ENCODE measurements at places on chromosomes 3 and 15.

DNA sequence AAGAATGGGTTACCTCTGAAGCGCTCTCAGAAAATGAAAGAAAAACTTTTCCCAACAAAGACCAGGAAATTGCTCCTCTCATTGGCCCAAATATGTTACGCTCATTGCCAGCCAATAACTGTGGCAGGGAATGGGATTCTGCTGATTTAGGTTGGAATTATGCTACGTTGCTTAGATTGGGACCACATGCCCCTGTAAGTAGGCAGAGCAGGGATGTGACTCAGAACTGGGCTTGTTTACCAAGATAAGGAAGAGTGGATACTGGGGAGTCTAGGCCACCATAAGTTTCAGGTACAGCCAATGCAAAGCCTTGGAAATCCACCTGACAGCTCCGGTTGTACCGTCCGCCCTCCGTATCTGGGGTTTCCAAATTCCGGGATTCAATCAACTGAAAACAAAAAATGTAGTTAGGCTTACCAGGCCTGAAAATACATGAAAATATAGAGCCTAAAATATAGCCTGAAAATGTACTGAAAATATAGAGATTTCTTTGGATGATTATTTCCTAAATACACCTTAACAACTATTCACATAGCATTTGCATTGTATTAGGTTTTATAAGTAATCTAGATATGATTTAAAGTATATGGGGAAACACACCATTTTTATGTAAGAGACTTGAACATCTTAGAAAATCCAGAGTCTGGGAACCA, 1.5 kb upstream of the TCF12 start:
- no peak for DNase-seq

GRCh38 chr3:43641306-43642114, 19.7 kb upstream of the ANO10 start:
- no peak for DNase-seq

DNA sequence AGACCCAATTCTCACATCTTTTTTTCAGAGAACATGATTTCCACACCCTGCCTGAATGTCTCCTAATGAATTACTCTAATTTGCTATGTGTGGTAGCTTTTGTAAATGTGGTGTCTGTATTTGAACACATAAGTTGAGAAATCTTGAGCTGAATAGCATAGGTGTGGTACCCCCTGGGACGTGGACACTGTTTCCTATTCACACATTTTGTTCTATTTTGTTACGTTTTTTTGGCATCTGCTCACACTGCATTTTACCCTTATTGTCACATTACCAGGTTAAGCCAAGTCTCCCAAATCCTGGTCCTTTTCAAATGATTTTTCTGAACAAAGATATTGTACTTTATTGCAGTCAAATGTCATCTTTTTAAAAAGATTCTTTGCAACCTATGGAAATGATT, 6.8 kb upstream of the MAPK6 start:
- DNase-seq: no peak

- DNase-seq: peak; percentile 87
Observed at GRCh38 chr15:40102897-40103858, 5.5 kb downstream of the BMF start.

DNA sequence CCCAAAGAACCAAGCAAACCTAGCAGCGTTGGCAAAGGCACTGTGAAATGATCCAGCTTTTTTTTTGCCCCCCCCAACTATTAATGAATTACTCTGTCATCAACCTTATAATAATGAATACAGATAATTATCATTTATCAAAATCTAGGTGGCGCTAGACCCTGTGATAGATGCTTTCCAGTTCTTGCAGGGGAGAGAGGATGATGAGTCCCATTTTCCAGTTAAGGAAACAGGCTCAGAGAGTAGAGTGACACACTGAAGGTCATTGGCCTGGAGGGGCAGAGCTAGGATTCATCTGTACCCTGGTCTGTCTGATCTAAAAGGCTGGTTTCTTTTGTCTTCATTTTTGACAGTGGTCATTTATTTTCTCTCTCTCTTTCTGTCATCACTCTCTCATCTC, 5.0 kb downstream of the ACOX2 start:
- no peak for DNase-seq

DNA sequence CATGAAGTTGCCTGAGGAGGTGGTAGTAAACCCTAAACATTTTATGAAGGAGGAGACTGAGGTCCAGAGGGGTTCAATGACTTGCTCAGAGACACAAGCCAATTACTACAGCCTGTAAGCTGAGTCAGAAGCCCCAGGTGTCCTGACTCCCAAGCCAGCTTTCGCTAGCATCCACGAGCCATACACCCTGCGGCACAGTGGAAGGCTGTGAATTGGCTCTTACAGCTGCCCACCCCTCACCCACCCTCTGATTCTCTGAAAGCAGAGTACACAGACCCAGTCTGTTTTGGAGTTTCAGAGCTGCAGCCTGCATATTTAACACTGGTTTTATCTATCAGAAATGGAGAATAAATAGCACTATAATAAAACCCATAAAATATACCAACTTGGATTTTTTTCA, 253.4 kb downstream of the IGSF11 start:
- no peak for DNase-seq

DNA sequence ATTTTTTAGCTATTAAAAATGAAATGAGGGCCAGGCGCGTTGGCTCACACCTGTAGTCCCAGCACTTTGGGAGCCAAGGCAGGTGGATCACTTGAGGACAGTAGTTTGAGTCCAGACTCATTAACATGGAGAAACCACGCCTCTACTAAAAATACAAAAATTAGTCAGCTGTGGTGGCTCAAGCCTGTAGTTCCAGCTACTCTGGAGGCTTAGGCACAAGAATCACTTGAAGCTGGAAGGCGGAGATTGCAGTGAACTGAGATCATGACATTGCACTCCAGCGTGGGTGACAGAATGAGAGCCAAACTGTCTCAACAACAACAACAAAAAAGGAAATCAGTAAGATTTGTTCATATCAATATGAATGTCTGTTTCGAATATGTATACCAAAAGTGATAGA, 517.1 kb downstream of the ROBO1 start:
- no peak for DNase-seq

GRCh38 chr3:14461748-14462324, 59.4 kb downstream of the SLC6A6 start:
- DNase-seq: no peak

DNA sequence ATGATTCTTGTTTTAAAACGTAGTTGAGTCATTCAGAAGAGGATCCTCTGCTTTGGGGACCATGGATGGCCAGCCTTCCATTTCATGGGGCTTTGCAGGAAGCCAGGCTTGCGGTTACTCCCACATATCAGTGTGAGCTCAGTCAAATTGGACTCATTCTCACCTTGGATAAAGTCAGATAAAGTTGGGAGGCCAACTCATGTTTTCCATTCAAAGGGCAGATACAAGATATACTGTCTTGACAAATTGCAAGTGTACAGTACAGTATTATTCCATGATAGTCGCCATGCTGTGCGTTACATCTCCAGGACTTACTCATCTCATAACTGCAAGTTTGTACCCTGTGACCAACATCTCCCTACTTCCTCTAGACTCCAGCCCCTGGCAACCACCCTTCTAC, 25.5 kb upstream of the B3GNT5 start:
- DNase-seq: no peak

DNA sequence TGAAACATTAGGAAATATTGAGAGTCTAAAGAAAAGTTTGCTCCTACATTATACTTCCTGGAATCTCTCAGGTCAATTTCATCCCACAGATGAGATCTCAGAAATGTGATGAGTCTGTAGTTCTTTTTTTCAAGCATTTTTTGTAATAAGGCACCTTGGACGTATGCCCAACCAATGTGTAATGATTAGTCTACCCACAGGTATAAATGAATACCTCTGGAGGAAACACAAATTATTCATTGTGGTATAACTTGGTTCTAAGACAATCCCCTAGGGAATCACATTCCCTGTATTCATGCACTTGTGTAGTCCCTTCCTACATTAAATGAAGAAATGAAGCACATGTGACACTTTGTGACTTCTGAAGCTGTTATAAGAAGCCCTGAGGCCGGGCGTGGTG, 596.2 kb upstream of the UBE2E2 start:
- DNase-seq: no peak

DNA sequence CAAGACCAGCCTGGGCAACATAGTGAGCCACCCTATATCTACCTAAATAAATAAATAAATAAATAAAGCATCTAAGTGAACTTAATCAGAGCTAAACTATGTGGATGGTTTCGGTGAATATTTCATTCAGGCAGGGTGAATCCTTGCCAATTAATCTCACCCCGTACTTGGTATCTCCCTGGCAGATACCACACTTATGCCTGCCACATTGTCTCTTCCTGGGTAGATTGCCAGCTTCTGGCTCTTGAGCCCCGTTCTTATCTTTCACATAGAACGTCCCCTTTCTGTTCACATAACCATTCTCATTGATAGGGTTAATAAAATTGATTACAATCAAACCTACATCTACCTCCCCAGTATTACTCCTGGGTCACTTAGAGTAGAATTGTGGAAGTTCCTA, 7.0 kb downstream of the SNAP23 start:
- DNase-seq: no peak

DNA sequence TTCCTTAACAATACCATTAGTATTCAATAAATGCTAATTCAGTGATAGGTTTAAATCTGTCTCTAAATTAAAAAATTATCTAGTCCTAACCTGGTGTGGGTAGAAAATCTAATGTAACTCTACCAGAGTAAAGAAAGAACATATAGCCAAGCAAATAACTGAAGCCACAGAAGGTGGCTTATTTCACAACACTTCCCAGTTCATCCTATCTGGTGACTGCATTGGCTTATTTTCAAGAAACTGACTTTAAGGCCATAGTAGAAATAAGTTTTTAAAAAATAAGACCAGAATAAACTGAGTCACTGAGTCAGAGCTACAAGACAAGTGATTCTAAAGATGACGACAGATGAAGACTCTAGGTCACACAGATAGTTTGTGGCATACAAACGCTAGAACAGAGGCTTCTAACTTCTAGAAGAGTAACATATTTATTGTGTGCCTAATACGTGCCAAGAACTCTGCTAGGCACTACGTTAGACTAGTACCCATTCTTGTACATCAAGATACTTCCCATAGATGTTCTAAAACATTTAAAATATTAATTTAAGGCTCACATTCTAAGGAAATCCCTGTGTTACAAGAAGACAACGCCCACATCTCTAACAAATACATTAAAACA, 25.9 kb downstream of the TMCC1 start:
- no peak for DNase-seq

- DNase-seq: no peak
Observed at GRCh38 chr3:8576841-8577571, 67.6 kb downstream of the SSUH2 start.

- no peak for DNase-seq
Observed at GRCh38 chr15:71364117-71364584, 248.9 kb downstream of the THSD4 start.

DNA sequence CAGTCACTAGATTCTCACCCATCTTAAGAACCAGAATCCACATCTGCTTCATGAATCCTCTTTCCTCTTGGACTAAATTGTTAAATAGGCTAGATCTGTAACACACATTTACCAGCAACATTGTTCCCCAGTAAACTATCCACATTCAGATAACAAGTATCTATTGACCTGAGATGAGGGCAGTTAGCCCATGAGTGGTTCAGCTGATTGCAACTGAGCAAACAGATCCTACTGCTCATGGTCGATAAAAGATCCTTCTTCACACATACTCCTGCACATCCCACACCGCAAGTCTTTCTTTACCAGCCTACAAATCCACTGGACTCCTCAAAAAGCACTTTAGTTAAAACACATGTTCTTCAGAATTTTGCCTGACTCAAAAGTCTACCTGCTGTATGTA, 59.2 kb downstream of the UACA start:
- DNase-seq: no peak

GRCh38 chr3:54574906-54575617, 352.8 kb downstream of the LRTM1 start:
- DNase-seq: no peak

Measured in nucleus accumbens (tissue), 56 donors.